Hindlimb muscle (tissue), 1 donor: ENCODE measurements at places on chromosomes 2 and 18.

- DNase-seq, result no peak
Measured at GRCh38 chr2:120658042-120658769, 77.5 kb upstream of the GLI2 start.

GRCh38 chr2:155692106-155692505 is 640.4 kb downstream of the NR4A2 start:
- DNase-seq, result no peak

DNA sequence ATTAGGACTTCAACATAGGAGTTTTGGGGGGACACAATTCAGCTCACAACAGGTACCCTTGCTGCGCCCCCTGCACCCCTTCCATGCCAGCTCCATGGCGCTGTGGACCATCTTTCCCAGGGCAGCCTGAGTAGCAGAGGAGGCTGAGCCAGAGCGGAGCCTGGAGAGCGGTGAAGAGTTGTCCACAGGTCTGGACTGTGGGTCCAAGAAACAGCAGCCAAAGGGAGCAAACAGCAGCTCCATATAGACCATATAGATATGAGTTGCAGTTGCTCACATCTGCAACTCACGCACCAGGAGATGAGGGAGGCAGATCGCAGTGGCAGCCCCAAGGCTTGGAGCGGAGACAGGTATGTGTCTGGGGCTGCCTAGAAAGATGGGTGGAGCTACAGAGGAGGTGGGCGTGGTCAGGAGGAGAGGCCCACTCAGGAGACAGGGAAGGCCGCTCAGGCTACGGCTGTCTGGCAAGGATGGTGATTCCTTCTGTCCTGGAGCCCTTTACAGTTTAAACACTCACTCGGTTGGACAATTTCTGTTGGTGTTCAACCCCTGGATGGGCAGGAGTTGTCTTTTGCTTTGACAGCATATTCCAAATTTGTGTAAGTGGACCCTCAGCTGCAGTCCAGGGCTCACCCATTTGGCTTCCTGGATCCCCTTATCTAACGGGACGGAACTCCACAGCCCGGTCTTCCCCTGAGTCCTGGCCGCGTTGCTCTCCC is 155.1 kb downstream of the LPIN1 start:
- no peak for DNase-seq

- no peak for DNase-seq
Measured at GRCh38 chr18:70024829-70025228, 77.2 kb upstream of the CD226 start.

DNA sequence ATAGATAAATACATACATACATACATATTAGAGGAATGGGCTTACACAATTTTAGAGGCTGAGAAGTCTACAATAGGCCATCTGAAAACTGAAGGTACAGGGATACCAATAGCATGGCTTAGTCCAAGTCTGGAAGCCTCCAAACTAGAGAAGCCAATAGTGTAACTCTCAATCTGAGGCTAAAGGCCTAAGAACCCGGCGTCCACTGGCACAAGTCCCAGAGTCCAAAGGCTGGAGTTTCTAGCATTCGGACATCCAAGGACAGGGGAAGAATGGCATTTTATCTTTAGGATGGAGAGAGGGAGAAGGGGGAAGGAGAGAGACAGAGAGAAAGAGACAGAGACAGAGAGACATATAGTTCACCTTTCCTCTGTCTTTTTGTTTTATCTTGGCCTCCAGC is 63.7 kb upstream of the SYT4 start:
- no peak for DNase-seq

GRCh38 chr18:36942264-36942663 is 113.3 kb downstream of the KIAA1328 start:
- DNase-seq, result no peak

DNA sequence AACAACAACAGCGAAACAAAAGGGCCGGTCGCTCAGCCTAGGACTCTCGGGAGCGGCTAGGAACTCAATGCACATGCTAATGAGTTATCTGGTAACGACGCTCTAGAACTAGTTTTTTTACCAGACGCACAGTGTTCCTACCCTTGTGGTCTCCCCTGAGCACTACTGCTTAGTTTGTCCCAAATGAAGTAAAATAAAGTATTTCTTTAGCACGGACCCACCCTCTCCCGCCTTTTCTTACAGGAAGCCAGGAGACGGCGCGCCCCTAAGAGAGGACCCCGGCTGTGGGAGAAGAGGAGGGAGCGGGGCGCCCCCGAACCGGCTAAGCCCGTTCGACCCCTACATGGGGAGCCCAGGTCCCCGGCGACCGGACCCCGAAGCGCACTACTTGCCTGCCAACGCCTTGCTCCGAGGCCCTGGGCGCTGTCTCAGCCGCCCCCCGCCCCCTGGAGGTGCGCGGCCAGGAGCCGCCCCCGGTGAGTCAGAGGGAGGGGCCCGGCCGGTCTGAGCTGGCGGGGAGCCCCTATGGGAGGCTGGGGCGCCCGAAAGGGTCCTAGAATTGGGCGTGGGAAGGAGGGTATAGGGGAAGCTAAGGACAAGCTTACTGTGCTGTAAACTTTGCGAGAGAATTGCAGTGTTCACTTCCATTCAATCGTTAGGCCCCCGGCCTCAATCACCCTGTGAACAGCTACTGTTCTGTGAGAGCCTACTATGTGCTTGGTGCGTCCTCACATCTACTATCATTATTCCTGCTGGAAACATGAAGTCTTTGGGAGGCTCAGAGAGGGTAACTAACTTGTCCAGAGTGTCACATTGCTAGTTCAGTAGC is 3.6 kb upstream of the CAPG start:
- DNase-seq, result no peak

- DNase-seq, result no peak
Measured at GRCh38 chr18:14100503-14101286, 31.5 kb downstream of the ZNF519 start.

DNA sequence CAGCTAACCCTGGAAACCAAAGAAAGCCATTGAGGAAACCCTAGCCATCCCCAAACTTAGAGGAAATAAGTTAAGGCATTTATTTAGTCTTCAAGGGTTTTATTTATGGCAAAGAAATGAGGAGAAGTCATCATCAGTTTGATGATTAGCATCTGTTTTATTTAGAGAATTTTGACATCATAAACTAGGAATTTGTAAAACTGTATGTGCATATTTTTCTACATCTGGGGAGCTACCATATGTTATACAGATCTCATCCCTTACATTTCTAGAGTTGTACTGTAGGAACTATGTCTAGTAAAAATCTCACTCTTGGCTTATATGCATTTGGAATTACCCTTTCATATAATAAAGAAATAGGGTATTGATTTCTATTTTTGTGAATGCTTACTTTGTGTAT is 48.7 kb downstream of the FMNL2 start:
- DNase-seq, result no peak

DNA sequence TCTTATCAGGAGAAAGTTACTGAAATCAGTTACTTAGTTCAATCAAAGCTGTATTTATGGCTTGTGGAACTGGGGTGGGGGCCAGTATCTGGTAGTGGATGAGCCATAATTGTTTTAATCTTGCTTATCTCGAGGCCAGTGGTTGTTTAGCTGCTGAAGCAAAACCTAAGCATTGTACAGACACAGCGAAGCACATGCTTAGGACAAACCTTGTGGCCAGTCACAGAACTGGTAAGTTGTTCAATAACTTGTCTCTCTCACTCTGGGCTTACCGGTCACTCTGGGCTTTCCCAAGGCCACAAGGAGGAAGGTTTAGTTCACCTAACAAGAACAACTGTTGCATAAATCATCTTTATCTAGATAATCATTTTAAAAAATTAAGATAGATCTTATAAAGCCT is 296.6 kb upstream of the NETO1 start:
- no peak for DNase-seq

- DNase-seq, result no peak
Measured at GRCh38 chr18:80241919-80242777, 5.2 kb downstream of the PARD6G start.

GRCh38 chr2:19796035-19796695 is 105.6 kb downstream of the TTC32 start:
- DNase-seq, result no peak

- no peak for DNase-seq
Measured at GRCh38 chr2:113757138-113757657, 756 bp upstream of the SLC35F5 start.

DNA sequence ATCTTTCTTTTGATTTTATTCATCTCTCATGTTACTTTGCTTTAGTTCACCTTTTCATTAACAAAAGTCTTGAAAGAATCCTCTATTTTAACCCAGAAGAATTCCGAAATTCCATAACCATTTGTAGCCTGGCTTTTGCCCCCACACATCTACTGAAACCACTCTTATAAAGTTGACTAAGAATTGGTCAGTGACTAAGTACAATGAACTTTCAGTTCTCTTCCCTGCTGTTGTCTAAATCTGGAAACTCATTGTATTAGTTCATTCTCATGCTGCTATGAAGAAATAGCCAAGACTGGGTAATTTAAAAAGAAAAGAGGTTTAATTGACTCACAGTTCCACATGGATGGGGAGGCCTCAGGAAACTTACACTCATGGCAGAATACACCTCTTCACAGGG is 49.9 kb upstream of the PNPT1 start:
- no peak for DNase-seq
